ENCODE measurements at places on chromosomes 2 and 18.

DNA sequence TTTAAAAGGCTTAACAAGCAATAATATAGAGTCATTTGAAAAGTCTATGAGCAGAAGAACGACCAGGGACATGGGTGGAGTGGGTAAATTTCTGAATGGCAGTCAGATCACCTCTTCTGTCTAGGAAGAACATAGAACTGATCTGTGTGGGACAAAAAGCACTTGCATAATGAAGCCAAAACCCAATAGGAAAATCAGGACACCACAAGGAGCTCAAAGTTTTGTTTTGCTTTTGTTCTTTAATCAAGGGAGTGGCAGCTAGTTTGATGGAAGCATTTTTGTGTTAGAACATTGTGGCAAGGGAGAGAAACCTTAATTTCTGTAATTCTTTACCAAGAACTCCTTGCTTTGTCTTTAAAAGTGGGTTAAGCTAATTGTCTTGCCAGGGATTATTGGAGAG lies 240.2 kb upstream of the TANK start:
- DNase-seq, result no peak

GRCh38 chr2:65420712-65421431 lies 11.5 kb downstream of the SPRED2 start:
- no peak for DNase-seq

DNA sequence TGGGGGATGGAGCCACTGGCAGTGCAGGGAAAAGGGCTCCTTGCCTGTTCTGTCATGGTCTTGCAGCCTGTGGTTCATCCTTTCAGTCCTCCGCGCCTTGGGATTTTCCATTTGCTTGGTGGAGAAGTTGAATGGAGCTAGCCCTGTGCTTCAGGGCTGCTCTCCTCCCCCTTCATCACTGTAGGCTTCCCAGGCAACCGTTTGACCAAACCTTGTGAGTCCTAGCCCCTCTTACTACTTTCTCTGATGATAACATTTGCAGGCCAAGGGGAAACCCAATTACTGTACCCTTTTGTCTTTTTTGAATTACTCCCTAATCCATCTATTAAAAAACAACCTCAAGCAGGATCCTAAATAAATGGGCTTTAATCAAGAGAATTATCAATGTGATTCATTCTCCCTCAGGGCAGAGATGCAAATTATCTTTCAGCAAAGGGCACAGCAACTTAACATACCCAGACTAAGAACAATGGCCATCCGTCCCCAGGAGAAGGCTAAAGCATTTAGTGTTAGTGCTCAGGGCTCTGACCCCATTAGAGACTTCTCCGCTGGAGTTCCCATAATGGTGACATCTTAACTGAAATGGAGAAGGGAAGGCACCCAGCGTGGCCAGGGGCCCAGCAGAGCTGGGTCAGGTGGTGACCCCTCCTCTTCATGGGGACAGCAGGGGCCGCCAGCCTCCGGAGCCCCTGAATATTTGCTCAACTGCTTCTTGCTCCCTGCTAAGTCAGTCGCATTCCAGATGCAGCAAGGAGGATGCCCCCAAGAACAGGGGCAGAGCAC lies 40.7 kb downstream of the RHOB start:
- DNase-seq, result no peak

DNA sequence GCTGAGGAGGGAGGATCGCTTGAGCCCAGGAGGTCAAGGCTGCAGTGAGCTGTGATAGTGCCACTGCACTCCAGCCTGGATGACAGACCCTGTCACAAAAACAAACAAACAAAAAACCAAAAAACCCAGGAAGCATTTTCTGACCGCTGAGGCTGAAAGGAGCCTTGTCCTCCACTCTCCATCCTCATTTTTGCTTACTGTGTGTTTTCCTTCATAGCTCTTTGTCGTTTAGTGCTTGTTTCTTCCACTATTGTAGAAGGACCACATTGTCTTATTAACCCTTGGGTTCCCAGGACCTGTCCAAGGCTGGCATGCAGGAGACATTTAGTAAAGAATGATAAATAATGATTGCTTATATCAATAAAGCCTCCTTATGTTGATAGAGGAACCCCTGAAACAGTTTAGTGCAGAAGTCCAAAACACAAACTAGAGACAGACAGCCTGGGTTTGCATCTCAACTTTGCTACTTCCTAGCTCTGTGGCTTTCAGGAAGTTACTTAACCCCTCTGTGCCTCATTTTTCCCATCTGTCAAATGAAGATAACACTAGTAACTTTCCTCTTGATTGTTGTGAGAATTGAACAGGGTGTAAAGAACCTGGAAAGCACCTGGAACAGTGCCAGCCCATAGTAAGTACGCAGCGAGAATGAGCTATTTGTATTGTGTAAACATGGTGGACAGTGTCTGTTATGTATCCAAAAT lies 126.0 kb downstream of the LPIN1 start:
- peak; percentile 31 for DNase-seq

DNA sequence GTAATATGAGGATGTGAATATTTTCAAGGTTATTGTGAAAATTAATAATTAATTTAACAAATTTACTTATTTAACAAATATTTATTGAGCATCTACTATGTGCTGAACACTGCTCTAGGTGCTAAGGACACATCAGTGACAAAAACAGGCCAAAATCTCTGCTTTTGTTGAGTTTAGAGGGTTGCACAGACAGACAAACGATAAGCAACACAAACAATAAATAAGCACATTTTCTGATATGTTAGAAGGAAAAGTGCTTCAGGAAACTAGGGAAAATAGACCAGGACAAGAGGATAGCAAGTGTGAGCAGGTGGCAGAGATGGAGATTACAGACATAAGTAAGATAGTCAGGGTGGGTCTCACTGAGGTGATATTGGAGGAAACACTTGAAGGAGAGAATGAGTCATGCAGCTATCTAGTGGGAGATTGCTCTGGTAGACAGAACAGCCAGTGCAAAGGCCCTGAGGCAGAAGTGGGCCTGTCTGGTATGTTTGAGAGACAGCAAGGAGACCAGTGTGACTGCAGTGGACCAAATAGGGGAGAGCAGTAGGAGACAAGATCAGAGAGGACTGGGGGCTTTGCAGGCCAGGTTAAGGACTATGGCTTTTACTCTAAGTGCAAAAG lies 38.3 kb downstream of the SFXN5 start:
- no peak for DNase-seq

DNA sequence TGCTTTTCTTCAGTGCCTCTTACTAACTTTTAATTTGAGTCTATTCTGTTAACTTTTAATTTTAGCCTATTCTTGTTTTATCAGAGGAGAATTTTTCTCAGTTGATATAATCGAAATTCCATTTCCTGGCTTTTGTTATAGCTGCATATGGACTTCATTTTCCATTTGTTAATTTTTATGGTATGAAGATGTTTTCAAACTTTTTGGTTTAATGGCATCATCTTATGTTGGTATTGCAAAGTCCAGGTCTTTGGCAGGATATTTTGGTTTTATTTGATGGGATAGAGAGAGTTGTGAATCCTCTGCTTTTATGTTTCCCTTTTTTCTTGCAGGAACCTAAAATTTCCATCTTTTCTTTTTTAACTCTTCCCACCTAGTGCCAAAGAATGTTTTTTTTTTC lies 70.9 kb upstream of the RAPGEF4 start:
- no peak for DNase-seq

DNA sequence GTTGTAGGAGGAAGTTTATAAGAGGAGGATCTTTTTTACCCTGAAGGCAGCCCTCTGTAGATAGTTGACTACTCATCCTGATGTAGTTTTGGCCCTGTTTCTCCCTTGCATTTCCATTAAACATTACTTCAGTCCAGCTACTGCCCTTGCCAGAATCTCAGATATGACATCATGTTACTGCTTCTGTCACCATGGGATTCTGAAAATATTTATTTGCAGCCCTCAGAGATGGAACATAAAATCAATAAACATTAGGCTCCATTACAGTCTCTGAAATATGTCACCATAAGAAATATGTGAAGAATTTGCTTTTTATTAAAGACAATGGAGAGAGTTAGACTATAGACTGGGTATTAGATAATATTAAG lies 68.7 kb upstream of the STK39 start:
- no peak for DNase-seq

DNA sequence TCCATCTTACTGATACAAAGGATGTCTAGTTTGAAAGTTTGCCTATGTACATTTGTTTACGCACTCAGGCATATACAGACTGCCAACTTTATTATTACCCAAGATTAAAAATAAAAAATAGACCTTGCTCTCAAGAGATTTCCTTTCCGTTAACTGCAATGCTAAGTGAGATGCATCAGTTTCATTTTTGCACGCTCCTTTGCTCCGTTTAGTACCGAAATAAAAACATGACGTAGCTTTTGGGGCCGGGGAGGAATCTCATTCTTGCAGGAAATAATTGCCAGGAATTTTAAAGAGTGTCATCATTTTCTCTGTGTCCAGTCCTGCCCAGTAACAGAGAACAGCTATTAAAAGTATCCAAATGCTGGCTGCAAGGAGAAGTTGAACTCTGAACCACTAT lies 169.5 kb downstream of the SLC8A1 start:
- no peak for DNase-seq

- DNase-seq, result no peak
These were observed 56.7 kb downstream of the TNS1 start for GRCh38 chr2:217946051-217946450.

GRCh38 chr2:148207111-148207510 lies 186.2 kb downstream of the MBD5 start:
- DNase-seq, result no peak

- no peak for DNase-seq
These were observed 13.7 kb downstream of the CYB5A start for GRCh38 chr18:74278058-74278457.

- DNase-seq, result no peak
These were observed 244.3 kb downstream of the BABAM2 start for GRCh38 chr2:28134857-28135256.

- peak; percentile 9 for DNase-seq
These were observed 39.2 kb downstream of the GNAL start for GRCh38 chr18:11728249-11728648.

GRCh38 chr2:157471078-157471477 lies 27.2 kb upstream of the CYTIP start:
- no peak for DNase-seq

GRCh38 chr2:126797622-126798275 lies 100.9 kb upstream of the TEX51 start:
- no peak for DNase-seq

DNA sequence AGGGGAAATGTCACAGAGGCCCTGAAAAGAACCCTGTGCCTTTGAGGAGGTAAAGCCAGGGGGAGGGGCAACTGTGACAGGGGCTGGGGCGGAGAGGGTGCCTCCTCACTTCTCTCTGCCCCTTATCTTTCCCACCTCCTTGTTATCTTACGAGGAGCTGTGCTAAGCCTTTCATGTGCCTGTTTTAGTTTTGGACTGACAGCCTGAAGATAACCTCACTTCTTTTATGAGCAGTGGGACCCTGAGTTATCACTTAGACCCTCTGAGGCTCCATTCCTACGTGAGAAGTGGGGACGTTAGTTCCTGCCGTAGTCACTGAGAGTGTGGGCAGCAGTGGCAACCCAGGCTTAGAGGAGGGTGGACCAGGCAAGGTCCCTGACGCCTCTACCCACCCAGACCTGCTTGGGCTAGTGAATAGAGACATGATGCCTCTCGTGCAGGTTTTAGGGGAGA lies 39.5 kb upstream of the LBH start:
- DNase-seq, result no peak

- DNase-seq, result no peak
These were observed 40.0 kb upstream of the ITGA6 start for GRCh38 chr2:172387361-172387760.

DNA sequence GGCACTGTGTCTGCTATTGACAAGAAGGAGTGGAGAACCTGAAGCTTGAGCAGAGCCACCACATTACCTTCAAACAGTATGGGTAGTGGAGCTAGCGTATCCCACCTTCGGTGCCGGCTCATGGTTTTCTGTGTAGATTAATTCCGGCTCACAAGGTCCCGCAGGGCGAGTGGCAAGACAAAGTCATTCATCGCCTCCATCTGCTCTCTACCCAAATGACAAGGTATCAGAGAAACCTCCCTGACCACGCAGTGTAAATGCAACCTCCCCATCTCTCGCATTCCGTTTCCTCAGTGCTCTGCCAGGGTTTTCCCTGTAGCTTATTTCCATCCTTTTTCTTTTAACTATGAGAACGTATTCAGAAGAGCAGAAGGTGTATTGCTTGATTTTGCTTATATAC lies 79.8 kb downstream of the MAP4K4 start:
- DNase-seq, result no peak

DNA sequence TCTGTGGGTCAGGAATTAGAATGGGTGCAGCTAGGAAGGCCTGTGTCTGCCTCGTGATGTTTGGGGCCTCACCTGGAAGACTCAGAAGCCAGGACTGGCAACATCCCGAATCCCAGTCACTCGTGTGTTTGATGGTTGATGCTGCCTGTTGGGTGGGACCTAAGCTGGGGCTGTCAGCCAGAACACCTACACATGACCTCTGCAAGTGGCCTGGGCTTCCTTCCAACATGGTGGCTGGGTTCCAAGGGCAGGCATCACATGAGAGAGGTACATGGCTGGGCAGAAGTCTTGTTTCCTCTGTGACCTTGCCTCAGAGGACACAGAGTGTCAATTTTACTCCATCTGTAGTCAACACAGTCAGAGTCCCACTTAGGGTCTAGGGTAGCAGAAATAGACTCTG lies 177.8 kb downstream of the GBX2 start:
- peak; percentile 25 for DNase-seq

DNA sequence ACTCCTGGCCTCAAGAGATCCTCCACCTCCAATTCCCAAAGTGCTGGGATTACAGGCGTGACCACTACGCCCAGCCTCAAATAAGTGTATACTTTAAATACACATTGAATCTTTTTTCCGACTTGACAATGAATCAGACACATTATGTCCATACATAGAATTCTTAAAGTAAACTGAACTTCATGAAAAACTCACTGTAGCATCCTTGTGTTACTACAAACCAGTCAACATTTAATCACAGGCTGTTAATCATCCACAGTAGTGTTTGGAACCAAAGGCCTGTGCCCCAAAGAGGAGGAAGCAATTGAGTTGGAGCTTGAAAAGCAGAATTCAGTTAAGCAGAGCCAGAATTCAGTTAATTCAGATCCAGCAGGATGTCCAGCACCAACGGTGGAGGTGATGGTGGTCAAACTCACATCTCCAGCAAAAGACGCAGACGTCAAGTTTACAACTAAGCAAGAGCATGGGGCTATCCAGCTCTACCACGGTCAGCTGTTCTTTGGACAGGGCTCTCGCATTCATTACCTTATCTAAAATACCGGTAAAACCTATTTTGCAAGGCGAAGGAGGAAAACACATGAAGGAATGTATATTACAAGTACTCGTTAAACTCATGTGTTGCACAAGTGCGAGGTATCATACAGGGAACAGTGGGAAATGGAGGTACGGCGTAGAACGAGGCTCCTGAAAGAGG lies 1.2 kb downstream of the SLC39A6 start:
- no peak for DNase-seq
